T-helper 2 cell (primary cell): ENCODE measurements at places on chromosomes 7 and 10.

DNA sequence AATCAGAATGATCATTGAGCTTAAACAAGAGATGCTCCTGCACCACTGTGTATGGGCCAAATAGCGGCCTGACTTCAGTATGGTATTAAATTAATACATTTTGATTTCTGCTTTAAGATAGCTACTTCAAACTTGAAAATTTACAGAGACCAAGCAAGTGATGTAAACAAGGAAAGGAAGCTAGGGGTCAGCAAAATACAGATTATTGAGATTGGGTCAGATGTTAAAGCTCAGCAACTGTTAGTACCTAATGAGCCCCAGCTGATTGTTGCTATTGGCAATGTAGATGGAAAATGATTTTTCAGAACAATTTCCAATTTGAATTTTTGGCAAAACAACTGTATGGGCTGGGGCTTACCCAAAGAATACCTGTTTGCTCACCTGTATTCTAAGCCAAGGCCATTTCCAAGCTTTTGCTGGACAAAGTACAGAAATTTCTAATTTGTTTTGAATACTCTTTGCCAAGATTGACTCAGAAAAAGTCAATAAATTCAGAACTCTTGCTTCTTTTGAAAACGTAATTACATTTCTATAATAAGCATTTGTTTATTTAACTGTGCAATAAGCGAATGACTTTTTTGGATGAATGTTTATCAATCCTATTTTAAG is 23.0 kb upstream of the DLD start:
- DNase-seq: no peak

- no peak for DNase-seq
Observed at GRCh38 chr7:371779-372545, 82.0 kb downstream of the FOXL3 start.

DNA sequence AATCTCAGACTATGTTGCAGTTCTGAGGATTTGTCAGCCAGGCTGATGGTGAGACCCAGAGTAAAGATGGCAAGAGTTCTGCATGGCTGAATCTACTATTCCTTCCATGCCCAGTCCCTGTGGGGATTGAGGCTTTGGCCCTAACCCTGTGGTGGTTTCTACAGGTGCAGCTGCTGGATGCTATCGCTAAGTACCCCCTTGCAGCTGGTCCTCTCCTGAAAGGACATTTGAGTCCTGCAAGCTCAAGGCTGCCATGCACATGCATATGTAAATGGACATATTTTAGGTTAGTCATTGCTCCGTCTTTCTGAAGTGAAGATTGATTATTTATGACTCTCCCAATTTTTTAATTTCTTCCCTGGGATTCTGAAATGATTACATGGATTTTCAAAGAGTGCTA is 1122.2 kb upstream of the CELF2 start:
- no peak for DNase-seq

GRCh38 chr10:48598243-48598935 is 6.5 kb downstream of the ARHGAP22 start:
- no peak for DNase-seq

DNA sequence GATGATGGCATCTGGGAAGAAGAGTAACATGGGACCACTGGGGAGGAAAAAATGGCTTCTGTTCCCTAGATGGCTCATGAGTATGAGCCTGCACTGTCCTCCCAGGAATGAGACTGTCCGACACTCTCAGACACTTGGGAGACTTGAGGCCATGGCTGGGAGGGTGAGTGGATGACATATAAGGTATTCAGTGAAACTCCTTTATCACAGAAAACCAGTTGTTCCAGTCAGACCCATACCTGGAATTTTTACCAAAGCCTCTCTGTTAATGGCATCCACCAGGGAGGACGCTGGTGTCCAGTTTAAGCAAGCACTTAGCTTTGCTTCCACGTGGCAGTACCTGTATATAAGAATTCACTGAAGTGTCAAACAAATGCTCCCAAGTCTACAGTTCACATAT is 116.7 kb upstream of the C10orf90 start:
- no peak for DNase-seq

DNA sequence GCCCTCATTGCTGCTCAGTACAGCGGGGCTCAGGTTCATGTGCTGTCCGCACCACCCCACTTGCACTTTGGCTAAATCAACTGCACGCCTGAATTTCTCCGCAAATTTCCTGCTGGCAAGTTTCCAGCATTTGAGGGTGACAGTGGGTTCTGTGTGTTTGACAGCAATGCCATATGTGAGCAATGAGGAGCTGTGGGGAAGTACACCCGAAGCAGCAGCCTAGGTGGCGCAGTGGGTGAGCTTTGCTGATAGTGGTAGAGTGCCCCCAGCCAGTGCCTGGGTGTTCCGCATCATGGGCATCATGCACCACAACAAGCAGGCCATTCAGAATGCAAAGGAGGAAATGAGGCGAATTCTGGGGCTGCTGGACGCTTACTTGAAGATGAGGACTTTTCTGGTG is 103.9 kb upstream of the POT1 start:
- DNase-seq: no peak

GRCh38 chr10:104299031-104299904 is 30.3 kb downstream of the GSTO2 start:
- DNase-seq: no peak

GRCh38 chr7:69710768-69711438 is 112.6 kb downstream of the AUTS2 start:
- DNase-seq: no peak

DNA sequence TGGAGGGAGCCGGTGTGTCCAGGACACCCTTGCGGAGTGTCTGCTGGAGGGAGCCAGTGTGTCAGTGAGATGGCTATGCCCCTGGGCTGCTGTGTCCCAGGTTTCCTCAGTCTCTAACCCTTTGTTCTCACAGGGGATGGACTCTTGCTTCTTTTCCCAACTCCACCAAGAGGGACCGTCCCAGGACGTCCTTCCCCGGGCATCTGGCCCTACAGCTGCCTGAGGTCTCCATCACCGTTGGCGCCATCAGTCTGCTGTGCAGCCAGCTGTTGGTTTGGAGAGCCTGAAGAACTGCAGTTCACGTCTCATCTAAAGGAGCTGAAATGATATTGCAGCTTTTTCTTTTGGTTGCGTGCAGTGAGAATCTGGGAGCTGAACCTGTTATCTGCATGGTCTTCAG is 136.2 kb downstream of the VIPR2 start:
- DNase-seq: no peak

GRCh38 chr10:71849461-71849908 is 1.6 kb downstream of the PSAP start:
- no peak for DNase-seq

- DNase-seq: no peak
Observed at GRCh38 chr10:128001363-128001745, 94.5 kb downstream of the PTPRE start.

DNA sequence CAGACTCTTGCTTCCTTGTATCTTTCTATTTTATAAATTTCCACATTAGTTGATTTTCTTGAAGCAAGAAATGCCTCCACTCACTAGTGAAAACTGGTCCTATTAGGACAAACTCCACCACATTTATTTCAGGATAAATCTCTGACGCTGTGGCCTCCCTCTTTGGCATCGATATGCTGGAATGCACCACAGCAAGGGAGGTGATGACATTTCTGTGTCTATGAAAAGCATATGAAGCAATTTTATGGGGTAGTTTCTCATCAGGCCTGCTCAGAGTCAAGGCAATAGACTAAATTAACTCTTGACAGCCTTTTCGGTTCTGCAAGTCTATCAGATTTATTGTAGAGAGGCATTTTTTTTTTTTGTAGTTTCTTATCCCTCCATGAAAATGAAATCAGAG is 304.4 kb downstream of the ZEB1 start:
- DNase-seq: no peak

DNA sequence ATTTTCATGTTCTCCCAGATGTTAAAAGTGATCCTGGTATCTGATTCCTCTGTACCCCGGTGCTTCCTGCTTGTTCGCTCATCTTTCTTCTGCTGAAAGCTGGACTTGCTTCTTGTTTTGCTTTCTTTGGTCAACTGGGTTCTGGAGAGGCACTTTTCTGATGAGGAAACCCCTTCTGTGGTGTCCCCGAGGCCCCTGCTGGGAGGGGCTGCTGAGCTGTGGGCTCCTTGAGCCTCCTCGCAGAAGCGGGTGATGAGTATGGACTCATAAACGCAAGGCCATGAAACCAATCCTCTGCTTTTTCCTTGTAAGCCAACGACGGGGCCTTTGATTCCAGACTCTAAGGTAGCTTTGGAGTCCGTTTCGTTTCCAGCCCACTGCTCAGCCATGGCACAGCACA is 7.8 kb downstream of the WIPI2 start:
- DNase-seq: no peak

- DNase-seq: no peak
Observed at GRCh38 chr7:68914006-68914405, 684.3 kb upstream of the AUTS2 start.

- DNase-seq: no peak
Observed at GRCh38 chr10:72688208-72688651, 3.7 kb upstream of the MCU start.

DNA sequence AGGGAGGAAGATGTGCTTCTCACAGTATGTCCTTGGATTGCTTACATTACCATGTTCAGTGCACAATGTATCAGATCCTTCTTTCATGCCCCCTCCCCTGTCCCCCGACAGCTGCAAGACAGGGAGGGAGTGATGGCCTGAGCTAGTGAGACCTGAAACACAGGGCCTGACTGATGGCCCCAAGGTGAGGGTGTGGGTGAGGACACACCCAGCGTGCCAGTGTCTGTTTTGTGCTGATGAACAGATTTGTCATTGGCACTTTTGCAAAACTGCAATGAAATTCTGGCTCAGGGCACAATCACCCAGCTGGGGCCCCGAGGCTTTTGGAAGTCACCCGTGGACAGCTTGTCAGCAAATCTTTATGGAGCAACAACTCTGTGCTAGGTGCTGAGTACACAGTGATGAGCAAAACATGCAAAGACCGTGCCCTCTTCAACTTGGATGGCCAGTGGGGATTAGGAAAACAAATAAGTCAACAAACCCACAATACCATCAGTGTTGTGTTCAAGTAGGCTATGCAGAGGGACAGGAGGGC is 59.4 kb upstream of the EMX2 start:
- DNase-seq: no peak

DNA sequence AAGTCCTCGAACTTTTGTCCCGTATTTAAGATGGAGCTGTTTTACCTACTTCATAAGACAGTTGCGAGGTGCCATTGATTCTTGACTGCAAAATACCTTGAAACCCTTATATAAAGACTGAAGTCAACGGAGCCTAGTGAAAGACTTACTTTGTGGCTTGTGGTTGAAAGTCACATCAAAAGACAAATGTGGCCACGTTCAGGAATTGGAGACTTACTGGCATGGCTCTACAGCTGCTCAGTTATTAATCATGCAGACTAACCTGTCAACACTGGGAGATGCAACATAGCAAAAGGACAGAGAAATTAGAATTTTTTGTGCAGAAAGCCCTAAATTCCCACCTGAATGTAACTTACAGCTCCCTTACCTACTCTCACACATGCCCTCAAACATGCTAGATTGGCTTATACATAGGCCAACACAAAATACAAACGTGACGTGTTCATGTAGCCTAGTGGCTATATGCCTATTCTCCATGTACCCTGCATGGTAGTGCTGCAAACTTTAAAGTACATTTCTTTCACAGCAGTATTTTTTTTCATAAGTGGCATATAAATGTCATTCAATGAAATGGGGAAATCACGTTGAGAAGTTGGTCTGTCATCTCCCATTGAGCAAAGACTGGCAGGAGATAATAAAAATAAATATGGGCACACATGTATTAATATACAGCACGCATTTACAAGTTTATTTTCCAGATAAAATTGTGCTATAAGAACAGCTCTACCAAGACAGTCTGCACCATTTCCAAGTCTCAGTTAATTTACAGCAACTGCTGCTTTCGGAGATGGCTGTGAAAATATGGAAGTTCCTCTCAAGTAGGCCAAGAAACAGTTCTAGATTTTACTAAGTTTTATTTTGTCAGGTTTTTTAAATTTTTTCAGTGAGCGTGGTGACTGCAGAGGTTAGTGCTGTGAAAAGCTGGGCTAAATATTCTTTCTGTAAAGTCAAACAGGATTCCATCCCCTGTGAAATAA is 170.4 kb upstream of the C7orf33 start:
- no peak for DNase-seq

- no peak for DNase-seq
Observed at GRCh38 chr7:98970805-98971204, 92.5 kb downstream of the TRRAP start.

- DNase-seq: no peak
Observed at GRCh38 chr10:93437086-93437945, 44.8 kb downstream of the MYOF start.

- DNase-seq: no peak
Observed at GRCh38 chr7:93219868-93220267, 6.4 kb downstream of the HEPACAM2 start.

GRCh38 chr7:112007185-112007584 is 199.0 kb downstream of the DOCK4 start:
- no peak for DNase-seq

DNA sequence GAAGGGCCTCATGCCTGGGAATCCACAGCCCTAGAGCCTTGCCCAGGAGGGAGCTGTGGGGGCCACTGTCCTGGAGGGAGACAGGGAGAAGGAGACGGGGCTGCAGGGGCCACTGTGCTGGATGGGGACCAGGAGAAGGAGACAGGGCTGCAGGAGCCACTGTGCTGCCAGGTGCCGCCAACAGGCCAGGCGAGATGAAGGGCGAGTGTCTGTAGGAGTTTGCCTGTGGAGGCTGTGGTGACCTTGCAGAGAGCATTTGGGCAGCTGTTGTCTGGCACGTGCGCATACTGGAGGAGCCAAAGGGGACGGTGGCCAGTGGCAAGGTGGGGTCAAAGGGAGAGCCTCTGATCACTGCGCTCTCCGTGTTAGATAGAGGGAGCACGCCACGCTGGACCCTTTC is 79.2 kb downstream of the NKX6-2 start:
- no peak for DNase-seq

- no peak for DNase-seq
Observed at GRCh38 chr10:18402853-18403252, 248.5 kb downstream of the NSUN6 start.

DNA sequence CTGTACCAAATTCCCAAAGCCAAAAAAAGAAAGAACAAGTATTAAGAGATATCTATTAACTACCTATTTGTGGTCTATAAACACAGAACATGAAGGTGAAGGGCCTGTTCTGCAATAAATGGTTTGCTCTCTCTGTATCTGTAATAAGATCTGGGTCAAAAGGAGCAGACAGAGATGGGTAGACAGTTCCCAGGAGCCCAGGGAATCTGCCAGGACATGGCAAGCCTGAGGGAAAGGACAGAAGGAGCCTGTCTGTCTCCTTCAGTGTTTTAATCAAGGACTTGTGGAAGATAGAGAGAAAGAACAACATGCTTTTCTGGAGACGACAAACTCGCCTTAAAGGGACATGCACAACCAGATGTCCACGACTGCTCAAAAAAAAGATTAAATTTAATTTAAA is 165.7 kb downstream of the ELMO1 start:
- DNase-seq: no peak

DNA sequence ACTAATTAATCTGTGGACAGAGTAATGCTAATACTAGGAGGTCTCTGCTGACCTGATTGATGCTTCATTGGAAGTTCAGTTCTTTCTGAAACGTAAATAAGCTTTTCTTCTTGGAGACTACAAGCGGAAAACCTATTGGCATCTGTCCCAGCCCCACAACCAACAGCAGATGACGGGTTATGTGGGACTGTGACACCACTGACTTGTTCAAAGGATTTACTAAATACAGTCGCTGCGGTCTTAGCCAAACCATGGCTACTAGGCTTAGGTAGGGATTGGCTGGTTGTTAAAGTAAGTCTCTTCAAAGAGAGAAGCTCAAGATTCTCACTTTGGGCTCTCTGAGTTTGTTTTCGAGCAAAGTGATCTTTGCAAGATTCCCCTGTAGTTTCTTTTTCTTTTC is 68.3 kb downstream of the HYCC1 start:
- no peak for DNase-seq

GRCh38 chr7:156172638-156173037 is 360.4 kb upstream of the SHH start:
- no peak for DNase-seq

GRCh38 chr10:490891-491571 is 198.4 kb downstream of the DIP2C start:
- no peak for DNase-seq
